SK-N-MC (cell line): ENCODE measurements at places on chromosomes 12 and 14.

DNA sequence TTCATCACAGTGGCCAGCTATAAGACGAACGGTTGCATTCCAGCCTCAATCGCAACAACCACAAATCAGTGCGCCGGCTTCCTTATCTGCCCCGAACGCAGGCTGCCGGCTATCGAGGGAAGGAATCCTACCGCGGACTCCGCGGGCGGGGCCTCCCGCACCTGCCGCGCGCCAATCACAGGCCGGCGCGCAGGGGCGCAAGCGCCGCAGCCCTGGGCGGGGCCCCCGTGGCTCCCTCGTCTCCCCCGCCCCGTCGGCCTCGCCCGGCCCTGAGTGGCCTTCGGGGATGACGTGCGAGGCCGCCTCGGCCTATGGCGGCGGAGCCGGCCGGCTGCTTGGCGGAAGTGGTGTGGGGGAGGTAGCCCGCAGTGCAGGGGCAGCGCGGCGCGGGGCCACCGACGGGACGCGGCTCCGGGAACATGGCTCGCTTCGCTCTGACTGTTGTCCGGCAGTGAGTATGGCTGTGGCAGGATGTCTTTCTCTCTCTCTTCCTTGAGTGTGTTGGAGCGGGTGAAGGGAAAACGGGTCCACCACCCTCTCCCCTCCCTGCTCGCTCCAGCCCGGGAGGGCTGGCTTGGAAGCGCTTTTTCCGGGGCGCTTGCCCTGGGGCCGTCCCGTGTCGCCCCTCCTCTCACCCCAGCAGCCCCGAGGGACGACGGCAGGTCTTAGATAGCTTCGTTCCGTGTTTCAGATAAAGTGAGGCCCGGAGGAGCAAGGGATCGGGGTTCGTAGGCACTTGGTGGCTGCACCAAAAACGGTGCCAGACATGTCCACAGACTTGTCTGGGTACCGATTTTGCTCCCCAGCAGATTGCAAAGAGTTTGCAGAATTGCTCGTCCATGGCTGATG is at the start of gene TIGAR:
Gene TIGAR (plus strand): TSS at position 361 of the 849 bp plus-strand sequence. CDS start 59 bp downstream, at position 420.
- DNase-seq, result no peak

- DNase-seq, result no peak
These were observed 305.6 kb downstream of the RPS29 start for GRCh38 chr14:49280566-49280965.

GRCh38 chr14:100575266-100575995 is 11.8 kb downstream of the BEGAIN start:
- no peak for DNase-seq

GRCh38 chr14:60859525-60859924 is 121.4 kb downstream of the TRMT5 start:
- DNase-seq, result no peak

DNA sequence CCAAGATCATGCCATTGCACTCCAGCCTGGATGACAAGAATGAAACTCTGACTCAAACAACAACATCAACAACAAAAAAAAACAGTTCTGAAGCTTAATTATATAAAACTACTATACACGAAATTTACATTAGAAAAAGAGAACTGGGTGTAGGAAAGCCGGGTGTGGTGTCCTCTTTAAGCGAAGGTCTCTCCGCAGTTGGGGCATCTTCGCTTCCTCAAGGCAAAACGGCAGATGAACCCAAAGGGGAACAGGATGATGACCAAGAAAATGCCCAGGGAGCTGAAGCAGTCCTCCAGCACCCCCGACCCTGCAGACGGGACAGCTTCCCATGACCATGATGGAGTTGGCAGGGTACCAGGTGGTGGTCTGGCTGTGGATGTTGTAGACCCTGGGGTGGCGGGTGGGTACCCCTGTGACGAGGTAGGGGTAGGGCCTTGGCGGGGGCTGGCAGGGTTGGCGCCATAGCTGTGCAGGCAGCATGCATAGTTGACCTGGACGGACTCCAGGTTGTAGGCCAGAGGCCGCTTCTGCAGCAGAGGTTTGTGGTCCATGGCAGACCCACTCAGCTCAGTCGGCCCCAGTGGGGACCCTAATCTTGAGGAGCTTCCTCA is 18.2 kb upstream of the BCAT1 start:
- no peak for DNase-seq

DNA sequence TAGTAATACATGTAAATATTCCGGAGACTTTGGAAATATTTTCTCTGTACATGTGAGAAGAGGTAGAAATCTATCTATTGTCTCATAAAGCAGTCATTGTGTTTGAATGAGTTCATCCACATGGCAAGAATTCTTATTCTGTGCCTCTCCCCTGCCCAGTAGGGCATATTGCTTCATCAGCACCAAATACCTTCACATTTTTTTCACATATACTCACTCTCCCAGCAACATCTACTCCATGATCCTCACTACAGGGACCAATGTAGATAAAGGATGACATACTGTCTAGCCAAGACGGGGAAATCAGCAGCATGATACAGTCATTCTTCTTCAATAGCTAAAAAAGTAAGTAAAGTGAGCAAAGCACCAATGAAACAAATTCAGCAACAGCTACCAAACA is 1.3 kb upstream of the TAS2R14 start:
- no peak for DNase-seq

DNA sequence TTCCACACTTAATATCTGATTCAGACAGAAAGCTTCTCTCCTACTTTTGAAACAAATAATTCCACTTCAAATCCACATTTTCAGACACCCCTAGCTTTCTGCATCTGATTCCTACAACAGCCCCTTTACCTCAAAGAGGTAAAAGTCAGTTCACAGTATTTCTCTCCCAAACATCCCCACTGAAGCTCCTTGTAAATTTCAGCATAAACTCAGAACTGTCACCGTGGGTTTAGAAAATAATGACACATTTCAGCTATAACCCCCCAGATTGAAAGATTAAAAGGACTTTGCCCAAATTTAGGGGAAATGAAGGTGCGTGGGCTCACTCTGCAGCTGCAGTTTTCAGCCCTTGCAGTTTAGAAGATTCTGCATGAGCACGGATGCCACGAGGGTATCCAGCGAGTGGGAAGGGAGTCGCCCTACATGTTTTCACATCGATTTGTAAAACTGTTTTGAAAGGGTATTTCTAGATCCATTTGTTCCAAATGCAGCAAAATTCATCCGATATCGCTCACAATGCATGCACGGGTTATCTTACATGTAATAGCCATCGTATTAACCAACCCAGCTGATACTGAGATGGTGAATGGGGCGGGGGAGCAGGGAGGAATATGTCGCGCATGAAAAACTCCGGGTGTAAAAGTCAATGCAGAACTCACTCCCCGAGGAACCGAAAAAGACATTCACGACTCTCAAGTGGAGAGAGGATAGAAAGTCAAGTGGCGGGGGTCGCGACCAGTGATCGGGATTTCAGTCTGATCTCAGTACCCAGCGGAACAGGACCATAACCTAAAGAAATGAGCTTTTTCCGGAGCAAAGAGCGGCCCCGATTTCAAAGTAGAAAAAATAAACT is 5.0 kb upstream of the CCND2 start:
- no peak for DNase-seq

- no peak for DNase-seq
These were observed 108.8 kb downstream of the VEZT start for GRCh38 chr12:95326445-95326844.

DNA sequence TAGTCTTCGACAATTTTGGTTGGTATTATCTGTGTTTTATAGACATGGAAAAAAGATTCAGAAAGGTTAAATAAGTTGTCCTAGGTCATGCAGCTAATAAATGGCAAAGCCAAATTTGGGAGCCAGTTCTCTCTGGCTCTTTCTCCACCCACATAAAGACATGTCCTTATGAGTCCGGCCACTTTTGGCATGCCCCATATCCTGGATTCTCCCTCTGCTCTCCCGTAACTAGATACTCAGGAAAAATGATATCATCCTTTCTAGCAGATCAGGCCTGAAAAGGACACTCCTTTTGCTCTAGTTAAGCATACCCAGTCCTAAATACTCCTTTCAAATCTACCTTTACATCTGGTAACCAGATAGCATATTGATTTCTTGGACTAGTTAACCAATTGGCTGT is 64.4 kb downstream of the TTLL5 start:
- DNase-seq, result no peak

GRCh38 chr12:132247718-132248452 is 81.5 kb downstream of the GALNT9 start:
- DNase-seq, result no peak

DNA sequence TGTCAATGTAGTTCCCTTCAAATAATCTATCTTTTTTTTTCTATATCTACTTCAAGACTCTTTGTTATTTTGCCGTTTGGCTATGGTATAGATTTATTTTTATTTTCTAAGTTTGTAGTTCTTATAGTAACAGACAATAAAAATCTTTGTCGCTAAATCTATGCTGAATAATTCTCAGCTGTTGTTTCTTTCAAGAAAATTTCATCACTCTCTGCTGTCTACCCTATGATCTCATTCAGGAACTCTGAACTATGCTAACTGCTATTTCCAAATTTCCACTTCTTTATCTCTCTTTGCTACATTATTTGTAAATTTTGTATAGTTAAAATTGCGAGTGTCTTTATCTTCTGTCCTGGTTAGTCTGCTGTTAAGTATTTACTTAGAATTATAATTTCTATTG is 353.6 kb downstream of the LRFN5 start:
- DNase-seq, result no peak

GRCh38 chr14:32438517-32438916 is 109.4 kb downstream of the AKAP6 start:
- no peak for DNase-seq

DNA sequence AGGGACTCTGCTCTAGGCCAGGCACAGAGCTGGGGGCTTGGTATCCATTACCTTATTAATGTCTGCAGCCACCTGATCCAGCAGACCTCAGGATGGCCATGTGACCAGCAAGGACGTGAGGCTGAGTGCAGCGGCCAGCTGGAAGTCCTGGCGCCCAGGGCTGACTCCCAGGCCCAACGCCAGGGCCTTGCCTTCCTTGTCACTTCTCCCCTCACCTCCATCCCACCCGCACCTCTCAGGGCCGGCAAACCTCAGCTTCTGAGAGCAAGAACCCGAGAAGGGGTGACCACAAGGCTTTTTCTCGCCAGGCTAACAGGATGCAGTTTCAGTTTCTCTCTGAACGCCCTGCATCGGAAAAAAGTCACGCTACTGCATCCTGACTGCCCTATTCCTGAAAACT is 15.4 kb downstream of the RAB35 start:
- DNase-seq, result no peak

- DNase-seq, result no peak
These were observed 123.9 kb downstream of the PRMT8 start for GRCh38 chr12:3614806-3615466.

- DNase-seq, result no peak
These were observed 1.1 kb downstream of the ABCD4 start for GRCh38 chr14:74301594-74302151.

GRCh38 chr12:132623072-132623869 is 4.7 kb downstream of the P2RX2 start:
- DNase-seq, result no peak

GRCh38 chr12:47984331-47984801 is 19.9 kb downstream of the COL2A1 start:
- no peak for DNase-seq

DNA sequence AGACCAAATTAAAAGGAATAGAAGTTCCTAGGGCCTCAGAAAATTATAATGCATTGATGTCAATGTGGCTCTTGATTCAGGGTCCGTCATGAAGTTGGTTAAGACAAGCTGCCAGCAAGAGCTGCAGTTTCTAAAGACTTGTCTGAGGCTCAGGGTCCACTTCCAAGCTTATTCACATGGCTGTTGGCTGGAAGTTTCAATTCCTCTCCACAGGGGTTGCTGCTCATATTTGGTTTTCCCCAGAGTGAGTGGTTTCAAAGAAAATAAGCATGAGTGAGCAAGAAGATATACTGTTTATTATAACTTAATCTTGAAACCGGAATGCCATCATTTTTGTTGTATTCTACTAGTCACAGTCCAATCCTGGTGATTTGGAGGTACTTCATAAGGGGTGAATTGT is 1247.4 kb downstream of the LRFN5 start:
- no peak for DNase-seq

- no peak for DNase-seq
These were observed 7.8 kb downstream of the RPAP3 start for GRCh38 chr12:47698055-47698454.

- DNase-seq, result no peak
These were observed 325.5 kb downstream of the TMEM121 start for GRCh38 chr14:105851716-105852377.

- no peak for DNase-seq
These were observed 178.3 kb downstream of the NUAK1 start for GRCh38 chr12:105960319-105961083.

GRCh38 chr12:115528466-115528865 is 749.0 kb downstream of the MED13L start:
- no peak for DNase-seq

DNA sequence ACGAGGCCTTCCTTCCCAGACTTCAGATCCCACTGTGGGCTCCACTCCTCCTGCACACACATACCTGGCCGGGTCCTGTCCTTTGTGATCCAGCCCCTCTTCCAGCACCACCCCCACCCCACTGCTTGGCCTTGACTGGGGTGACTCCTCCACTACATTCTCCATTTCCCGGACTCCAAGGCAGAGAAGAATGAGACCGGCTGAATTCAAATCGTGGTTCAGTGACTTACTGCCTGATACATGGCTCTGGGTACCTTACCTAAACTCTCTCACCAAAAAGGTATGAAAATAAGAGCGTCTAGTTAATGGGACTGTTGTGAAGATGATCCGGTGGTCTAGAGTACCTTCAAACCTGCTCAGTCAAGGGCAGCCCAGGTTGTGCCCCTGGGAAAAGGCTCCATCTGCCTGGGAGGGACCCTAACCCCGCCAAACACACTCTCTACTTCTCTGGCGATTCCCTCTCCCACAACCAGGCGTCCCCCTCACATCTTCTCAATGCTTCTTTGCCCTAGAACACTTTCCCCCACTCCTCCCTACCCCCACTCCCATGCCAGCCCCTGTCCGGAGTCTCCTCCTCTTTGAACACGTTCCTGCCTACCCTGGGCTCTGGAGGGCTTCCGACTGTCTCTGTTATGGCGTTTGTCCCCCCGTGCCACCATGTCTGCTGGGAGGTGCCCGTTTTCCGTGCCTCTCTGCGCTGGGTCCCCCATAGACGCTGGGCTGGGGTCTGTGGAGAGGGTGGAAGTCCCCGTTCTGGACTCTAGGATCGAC is 1.5 kb upstream of the ZBTB42 start:
- DNase-seq, result no peak

DNA sequence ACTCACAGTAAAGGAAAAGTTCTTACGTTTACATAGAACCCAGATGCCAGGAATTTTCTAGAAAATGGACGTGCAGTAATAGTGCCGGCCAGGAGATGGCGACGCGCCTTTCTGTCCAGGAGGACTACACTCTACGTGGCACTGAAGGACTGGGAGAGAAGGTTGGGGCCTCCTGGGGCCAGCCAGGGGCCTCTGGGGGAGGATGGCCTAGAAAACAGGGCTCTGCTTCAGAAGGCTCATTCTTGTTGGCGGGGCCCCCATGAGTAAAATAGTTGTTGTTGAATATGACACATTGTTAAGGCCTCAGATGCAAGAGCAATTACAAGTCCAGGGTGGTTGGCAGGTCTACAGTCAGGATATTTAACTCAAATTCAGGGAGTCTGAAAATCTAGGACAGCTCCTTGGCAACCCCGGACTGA is 120.1 kb upstream of the MAX start:
- DNase-seq, result no peak

DNA sequence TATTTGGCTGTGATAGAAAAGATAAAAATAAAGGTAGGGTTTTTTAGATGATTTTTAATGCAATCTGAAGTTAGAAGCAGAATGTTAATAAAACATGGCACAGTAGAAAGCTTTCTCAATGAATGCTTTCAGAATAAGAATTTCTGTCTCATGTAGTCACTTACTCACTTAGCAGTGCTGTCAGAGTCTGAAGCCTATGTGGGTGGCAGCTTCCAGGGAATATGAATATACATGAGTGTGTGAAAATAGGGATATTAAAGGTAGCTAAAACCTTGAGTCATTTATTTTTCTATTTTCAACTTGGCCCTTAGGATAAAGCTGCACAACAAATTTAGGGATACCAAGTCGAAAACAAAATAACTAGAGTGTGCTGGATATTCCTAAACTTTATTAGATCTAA is 427.9 kb downstream of the AEBP2 start:
- no peak for DNase-seq
